Stomach (tissue), 19 donors: ENCODE measurements at places on chromosomes 7 and 10. TPM values are rescaled to one million over a fixed set of nuclear protein-coding genes. Genes with fewer than 3 reads are reported as not detected.

DNA sequence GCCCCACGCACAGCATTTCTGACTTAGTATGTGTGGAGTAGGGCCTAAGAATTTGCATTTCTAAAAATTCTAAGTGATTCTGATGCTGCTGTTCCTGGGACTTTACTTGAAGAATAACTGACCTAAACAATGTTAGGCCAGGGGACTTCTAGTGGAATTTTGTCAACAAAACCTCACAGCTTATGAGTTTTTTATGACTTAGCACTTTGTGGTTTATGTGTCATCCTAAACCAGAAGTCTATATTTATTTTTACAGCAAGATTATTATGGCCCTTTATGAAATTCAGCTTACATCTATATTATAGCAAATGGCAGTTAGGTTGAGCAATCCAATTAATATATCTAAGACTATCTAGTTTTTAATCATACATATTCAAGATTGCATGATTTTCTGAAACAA, 24.6 kb upstream of the BET1 start:
- H3K27me3 ChIP-seq: no peaks in the 10 kb centered on the region
- H3K4me3 ChIP-seq: no peak overlapping the region
- no peak for DNase-seq
- no peaks in the 10 kb centered on the region for H3K36me3 ChIP-seq
- no peaks in the 10 kb centered on the region for H3K4me1 ChIP-seq

- no peaks in the 10 kb centered on the region for H3K4me1 ChIP-seq
- no peak overlapping the region for H3K4me3 ChIP-seq
- no peak overlapping the region for H3K27ac ChIP-seq
- no peaks in the 10 kb centered on the region for H3K36me3 ChIP-seq
Observed at GRCh38 chr10:111650088-111650487, 533.5 kb downstream of the GPAM start.

PON1 gene
- not detected for polyA plus RNA-seq

ITIH5 gene
- polyA plus RNA-seq: 4.0 TPM
